Smooth muscle cell of the umbilical artery (primary cell): ENCODE measurements at places on chromosomes 11 and 22. TPM values are rescaled to one million over a fixed set of nuclear protein-coding genes. Genes with fewer than 3 reads are reported as not detected.

PRG3 gene
- not detected in 2 replicates for total RNA-seq

TSPAN32 gene
- 0.30 TPM in 1 of 2 replicates, not detected in the other for total RNA-seq

PHOX2A gene
- total RNA-seq, result not detected in 2 replicates

SNX15 gene
- total RNA-seq, result 3.0 and 10.7 TPM in 2 replicates

APOA5 gene
- total RNA-seq, result not detected in 2 replicates

RAB39A gene
- not detected in 2 replicates for total RNA-seq

CFAP68 gene
- 8.1 and 8.6 TPM in 2 replicates for total RNA-seq

KRTAP5-9 gene
- total RNA-seq, result not detected in 2 replicates

MRE11 gene
- total RNA-seq, result 8.9 and 11.0 TPM in 2 replicates

DLG2 gene
- total RNA-seq, result 1.5 and 2.1 TPM in 2 replicates

MS4A6A gene
- not detected in 2 replicates for total RNA-seq

FREY1 gene
- 1.1 and 1.8 TPM in 2 replicates for total RNA-seq

PHLDB1 gene
- total RNA-seq, result 96.2 and 140 TPM in 2 replicates
